ENCODE measurements at places on chromosomes 13 and 19.

GRCh38 chr13:80055847-80056246, 285.1 kb downstream of the SPRY2 start:
- no peak for DNase-seq

GRCh38 chr19:15449620-15450527, at the start of gene WIZ:
Gene WIZ (minus strand): TSS chr19:15449956. CDS start chr19:15448307, 1,649 bp downstream.
- peak; percentile 80 for DNase-seq

DNA sequence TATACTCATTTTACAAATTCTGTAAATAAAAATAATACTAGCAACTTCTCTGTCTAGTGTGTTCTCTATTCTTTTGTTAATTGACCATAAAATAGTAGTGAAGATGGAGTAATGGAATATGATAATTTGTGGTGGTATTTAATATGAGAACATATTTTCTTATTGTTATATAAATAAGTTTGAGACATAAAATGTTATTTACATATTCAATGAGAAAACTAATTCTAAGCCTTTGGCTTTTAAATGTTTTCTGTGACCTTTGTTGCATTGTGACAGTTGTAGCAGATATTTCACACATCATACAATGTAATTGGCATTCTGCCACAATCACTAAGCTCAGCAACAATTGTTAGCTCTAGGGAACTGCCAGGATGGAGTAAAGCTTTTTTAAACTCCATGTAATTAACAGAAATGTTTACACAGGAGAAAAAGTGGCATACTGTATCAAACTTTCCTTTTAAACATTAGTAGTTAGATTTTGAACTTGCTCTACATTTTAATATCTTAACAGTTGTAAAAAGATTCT, 562.1 kb upstream of the PCDH9 start:
- no peak for DNase-seq

DNA sequence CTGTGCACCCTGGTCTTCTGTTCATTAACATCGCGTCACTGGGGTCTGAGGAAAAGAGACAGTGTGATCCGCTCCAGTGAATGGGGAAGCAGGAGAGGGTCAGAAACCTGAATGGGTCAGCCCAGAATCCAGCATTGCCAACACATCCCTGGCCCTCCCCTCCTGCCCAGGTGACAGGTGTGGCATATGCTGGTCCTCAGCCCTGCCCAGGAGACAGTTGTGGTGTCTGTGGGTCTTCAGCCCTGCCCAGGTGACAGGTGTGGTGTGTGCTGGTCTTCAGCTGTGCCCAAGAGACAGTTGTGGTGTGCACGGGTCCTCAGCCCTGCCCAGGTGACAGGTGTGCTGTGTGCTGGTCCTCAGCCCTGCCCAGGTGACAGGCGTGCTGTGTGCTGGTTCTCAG, 8.0 kb downstream of the TFDP1 start:
- no peak for DNase-seq

DNA sequence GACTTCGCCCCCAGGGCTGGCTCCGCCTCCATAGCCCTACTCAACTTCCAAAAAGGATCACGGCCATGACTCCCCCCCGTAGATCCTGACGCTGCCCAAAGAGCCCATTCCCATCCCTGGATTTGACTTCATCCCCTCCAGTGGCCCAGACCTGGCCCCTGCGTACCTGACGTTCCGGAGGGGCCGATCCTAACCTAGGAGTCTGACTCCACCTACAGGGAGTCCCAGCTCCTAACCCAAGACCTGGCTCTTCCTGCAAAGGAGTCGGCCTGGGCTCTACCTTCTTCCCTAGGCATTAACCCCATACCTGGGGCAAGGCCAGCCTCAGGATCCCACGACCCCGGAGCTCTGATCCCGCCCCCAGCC, 10.8 kb downstream of the STAP2 start:
- no peak for DNase-seq

- DNase-seq, result no peak
Observed at GRCh38 chr13:25421612-25422011, 49.8 kb downstream of the ATP8A2 start.

DNA sequence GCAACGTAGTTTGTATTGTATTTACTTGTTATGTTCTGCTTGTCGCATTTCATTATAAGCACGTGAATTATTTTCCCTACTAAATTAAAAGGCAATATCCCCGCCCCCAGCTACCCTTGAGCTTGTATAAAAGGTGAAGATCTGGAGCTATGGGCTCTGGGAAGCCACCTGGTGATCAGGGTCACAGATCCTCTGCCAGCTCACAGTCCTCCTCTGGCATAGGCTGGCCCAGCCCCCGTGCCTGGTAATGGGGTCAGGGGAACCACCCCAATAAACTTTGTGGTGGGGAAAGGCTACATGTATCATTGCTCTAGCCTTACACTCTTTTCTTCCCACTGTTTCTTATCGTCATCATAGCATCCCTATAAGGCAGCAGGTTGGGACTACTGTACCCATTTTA, 190.2 kb upstream of the TSHZ3 start:
- DNase-seq, result no peak

All from activated naive CD4-positive, alpha-beta T cell treated with anti-CD3 and anti-CD28 coated beads for 36 hours (primary cell).